Dermis microvascular lymphatic vessel endothelial cell (primary cell): ENCODE measurements at places on chromosomes 6 and 20. TPM values are rescaled to one million over a fixed set of nuclear protein-coding genes. Genes with fewer than 3 reads are reported as not detected.

- no peak for DNase-seq
Observed at GRCh38 chr6:144216668-144217218, 66.4 kb downstream of the STX11 start.

- peak; percentile 86 for DNase-seq
Observed at GRCh38 chr20:62952373-62952967, at the start of gene SLC17A9. Gene SLC17A9 (plus strand): TSS chr20:62952709. CDS start chr20:62952831, 122 bp downstream.

DNA sequence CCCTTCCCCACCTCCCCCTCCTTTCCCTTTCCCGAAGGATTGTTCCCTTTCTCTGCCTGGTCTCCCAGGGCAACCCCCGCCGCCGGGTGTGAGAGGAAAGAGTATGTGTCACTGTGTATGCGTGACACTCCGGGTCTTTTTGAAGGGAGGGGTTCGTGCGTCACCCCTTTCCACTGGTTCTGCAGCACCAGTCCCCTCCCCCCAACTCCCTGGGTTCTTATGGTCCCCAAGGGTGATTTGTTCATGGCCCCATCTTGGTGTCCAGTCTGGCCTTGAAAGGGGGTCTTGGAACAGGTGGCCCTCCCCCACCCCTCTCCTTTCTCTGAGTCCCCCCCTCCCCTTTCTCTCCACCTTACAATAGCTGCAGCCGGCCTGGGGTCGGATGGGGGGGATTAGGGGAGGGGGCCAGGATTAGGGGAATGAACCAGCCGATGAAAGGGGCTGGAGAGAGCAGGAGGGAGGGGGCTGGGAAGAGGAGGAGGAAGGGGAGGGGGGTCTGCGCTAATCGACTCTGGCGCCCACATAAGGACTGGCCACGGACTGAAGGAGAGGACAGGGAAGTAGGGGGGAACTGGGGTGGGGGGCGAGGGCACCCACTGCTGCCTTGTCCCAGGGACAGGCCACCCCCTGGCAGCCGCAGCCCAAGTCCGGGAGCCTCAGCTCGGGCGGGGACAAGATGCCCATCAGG, 1.3 kb upstream of the RING1 start:
- DNase-seq, result no peak

GRCh38 chr20:3172933-3173609, at the start of gene LZTS3:
Gene LZTS3 (minus strand): TSS chr20:3173549. CDS start chr20:3167163, 6,386 bp downstream.
- peak; percentile 69 for DNase-seq

DNA sequence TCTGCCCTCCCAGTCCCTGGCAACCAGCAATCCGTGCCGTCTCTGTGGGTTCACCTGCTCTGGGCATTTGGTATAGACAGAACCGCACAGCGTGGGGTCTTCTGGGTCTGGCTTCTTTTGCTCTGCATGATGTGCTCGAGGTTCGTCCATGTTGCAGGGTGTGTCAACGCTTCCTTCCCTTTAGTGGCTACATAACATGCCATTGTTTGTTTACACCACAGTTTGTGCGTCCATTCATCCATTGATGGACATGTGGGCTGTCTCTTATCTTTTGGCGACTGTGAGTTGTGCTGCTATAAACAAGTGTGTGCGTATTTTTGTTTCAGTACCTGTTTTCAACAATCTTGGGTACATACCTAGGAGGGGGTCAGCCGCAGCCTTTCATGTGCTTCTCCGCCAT, 149.5 kb upstream of the RPS6KA2 start:
- DNase-seq, result no peak

DNA sequence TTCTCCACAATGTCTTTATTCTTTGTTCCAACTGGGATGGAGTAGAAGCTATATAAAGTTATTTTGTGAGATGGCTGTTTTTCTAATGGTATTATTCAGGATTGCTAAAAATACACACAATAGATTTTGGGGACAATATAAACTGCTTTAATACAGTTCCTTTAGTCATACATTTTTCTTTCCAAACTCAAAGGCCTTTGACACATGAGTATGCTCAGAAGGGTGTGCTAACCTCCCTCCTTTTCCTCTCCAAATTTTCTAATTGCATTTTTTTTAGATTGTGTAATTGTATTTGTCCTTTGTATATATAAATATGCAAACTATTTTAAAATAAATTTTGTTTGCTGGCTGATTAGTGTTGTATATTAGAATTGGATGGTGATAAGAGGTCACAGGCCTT, 119.6 kb upstream of the FOXO3 start:
- DNase-seq, result no peak

GRCh38 chr6:62338477-62338876, 52.5 kb upstream of the KHDRBS2 start:
- no peak for DNase-seq

GRCh38 chr6:3894590-3895311, 45.6 kb downstream of the FAM50B start:
- DNase-seq, result no peak

GRCh38 chr6:157198425-157199279, 124.7 kb downstream of the TMEM242 start:
- no peak for DNase-seq

DNA sequence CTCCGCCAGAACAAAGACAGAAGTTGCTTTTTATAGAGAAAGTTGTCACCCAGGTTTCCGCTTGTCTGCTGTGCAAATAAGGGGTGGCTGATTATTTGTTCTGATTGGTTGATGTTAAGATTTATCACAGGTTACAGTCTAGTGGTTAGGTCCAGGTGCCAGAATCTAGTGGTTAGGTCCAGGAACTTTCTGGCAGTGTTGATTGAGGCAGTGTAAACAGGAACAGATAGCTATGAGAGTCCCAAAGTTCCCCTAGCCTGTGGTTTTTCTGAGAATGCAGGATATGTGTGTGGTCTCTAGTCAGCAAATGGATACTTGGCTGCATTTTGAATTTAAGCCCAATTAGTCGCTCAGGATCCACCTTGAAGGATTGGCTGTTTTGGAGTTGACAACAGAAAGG, 148.0 kb downstream of the TMEM200A start:
- DNase-seq, result no peak

- no peak for DNase-seq
Observed at GRCh38 chr6:33289784-33290315, 449 bp downstream of the PFDN6 start.

Gene RAET1L
- total RNA-seq, result not detected in 2 replicates

Gene SYS1
- total RNA-seq, result 16.6 and 24.0 TPM in 2 replicates

Gene LEMD2
- total RNA-seq, result 24.6 and 36.3 TPM in 2 replicates
